Stimulated activated CD4-positive, alpha-beta T cell treated with anti-CD3 and anti-CD28 coated beads, Interleukin-1b, Interleukin-23, amount 100 ng/mL, for 24 hours (primary cell): ENCODE measurements at places on chromosomes 6 and 20.

DNA sequence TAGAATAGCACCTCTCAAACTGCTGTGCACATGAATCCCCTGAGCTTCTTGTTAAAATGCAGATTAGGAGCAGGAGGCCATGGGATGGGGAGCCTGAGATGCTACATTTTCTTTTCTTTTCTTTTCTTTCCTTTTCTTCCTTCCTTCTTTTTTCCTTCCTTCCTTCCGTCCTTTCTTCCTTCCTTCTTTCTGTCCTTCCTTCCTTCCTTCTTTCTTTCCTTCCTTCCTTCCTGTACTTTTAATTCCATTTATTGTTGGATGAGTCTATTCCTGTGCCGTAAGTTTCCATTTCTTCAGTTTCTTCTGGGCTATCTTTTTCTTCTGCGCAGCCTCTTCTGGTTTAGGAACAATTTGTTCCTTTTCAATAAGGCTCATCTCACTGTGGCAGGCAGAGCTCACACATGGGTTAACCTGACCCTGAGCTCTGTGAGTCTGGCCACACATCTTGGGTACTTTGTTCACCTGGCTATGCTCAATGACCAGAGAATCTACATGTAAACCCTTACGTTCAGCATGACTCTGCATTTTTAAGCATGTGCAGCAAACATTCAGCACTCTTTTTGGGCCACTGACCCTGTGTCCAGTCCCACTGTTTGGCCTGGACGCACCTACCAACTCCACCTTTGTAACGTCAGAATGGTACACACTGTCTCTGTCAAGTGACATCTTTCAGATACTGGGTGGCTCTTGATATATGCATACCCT is 114.7 kb upstream of the INSM1 start:
- no peak for DNase-seq

GRCh38 chr6:70396163-70396562 is 17.1 kb upstream of the FAM135A start:
- no peak for DNase-seq

DNA sequence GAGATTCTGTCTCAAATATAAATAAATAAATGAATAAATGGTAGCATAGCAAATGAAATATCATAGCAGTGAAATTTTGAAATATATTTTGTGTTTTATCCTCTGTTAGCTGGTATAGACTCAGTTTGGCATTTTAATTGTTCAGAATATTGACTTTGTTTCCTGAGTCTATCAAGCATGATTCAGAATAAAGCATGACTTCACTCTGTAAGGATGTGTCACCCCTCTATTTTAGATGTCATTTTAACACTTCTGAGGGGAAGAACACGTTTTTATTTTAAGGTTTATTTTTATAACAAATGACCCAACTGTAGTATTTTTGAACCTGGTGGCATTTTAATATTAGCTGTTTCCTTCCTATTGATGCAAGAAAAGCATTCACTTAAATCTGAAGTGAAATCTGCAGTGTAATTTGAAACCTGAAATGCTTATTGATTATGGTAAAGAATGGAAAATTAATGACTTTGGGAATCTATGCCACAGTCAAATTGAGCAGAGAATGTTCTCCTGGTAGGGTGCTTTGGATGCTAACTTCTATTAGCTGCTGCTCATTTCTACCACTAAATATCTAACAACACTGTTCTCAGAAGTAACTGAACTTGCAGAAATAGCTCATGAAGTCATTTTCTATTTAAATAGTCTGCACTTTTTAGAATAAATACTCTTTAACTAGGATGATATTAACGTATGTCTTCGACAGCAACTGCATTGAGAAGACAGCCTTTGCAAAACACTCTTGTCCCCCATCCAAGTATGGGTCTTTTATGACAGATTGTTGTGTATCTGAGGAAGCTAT is 114.2 kb downstream of the SOX4 start:
- DNase-seq, result no peak

- no peak for DNase-seq
Measured at GRCh38 chr6:136616527-136616926, 66.3 kb upstream of the MAP7 start.

GRCh38 chr6:79878142-79878748 is 69.1 kb downstream of the ELOVL4 start:
- no peak for DNase-seq

GRCh38 chr20:61508301-61509096 is 256.4 kb downstream of the CDH4 start:
- DNase-seq, result no peak

GRCh38 chr20:19780261-19780660 is 22.2 kb downstream of the RIN2 start:
- DNase-seq, result no peak

GRCh38 chr6:1336246-1336843 is 24.4 kb downstream of the FOXQ1 start:
- no peak for DNase-seq

GRCh38 chr6:53543359-53544216 is 1.3 kb downstream of the GCLC start:
- DNase-seq, result no peak
